Heart left ventricle (tissue), 16 donors: ENCODE measurements at places on chromosomes 4 and X. TPM values are rescaled to one million over a fixed set of nuclear protein-coding genes. Genes with fewer than 3 reads are reported as not detected.

GRCh38 chr4:119227690-119228089 is 15.2 kb downstream of the USP53 start:
- H3K27ac ChIP-seq = no peak overlapping the region
- no peak for DNase-seq
- no peaks in the 10 kb centered on the region for H3K4me1 ChIP-seq
- H3K27me3 ChIP-seq = no peaks in the 10 kb centered on the region

GRCh38 chr4:89829470-89830138 is 7.4 kb downstream of the SNCA start:
- no peaks in the 10 kb centered on the region for H3K36me3 ChIP-seq
- H3K27ac ChIP-seq = no peak overlapping the region
- H3K27me3 ChIP-seq = no peaks in the 10 kb centered on the region
- no peaks in the 10 kb centered on the region for H3K4me1 ChIP-seq
- H3K4me3 ChIP-seq = no peak overlapping the region
- DNase-seq = peak; percentile 32

DNA sequence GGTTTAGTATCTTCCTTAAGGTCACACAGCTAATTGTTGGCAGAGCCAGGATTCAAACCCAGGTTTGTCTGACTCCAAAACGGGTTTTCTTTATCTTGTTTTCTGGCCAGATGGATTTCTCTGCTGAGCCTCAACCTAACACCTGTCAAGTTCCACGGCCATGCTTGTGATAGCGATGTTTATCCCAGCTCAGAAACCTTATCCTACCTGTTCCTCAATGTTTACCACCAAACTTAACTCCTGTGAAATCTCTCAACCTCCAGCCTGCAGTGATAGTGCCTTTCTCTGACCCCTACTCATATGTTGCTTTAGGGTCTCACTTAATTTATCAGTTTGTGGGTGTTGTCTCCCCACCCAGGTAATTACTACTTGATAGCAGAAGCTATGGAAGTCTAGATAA is 246.0 kb downstream of the DCTD start:
- no peaks in the 10 kb centered on the region for H3K27me3 ChIP-seq
- no peaks in the 10 kb centered on the region for H3K36me3 ChIP-seq
- no peak overlapping the region for H3K27ac ChIP-seq
- no peak overlapping the region for H3K4me3 ChIP-seq
- no peaks in the 10 kb centered on the region for H3K4me1 ChIP-seq

DNA sequence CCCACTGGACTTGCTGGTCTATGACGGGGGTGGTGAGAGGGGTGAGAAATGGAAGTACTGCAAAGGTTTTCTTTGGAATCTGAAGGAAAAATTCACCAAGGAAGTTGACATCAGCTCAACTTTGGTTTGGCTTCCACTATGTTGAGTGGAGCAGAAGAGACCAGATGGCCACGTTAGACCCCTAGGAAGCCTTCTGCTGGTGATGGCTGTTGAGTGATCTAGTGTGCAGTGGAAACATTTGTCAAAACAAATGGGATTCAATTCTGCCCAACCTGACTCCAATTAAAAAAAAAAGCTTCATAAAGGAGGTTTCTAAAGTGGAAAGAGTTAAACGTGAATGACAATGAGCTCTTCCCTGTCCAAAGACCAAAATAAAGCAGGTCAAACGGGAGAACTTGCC is 25.7 kb downstream of the SEL1L3 start:
- no peak for DNase-seq
- H3K4me3 ChIP-seq = no peak overlapping the region
- H3K27ac ChIP-seq = no peak overlapping the region

DNA sequence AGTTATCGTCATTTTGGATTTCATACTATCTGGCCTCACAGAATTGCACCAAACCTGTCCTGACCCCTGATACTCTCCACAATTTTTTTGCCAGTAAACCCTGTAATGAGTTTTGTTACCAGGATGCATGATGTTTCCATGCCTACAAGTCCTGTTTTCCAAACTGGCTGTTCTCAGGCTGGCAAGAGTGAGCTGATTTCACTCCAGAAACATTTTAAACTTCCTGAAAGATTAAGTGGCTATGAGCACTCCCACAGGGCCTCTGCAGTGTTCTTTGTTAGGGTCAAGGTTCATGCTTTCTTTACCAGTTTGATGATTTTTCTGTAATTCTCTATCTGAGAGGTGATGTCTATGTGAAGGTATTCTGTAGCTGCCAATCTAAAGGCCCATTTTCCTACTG is 31.7 kb upstream of the PDLIM3 start:
- DNase-seq = peak; percentile 57
- peak overlapping the region; percentile 7 for H3K4me3 ChIP-seq
- H3K36me3 ChIP-seq = no peaks in the 10 kb centered on the region
- peak overlapping the region; percentile 97 for H3K27ac ChIP-seq
- no peaks in the 10 kb centered on the region for H3K27me3 ChIP-seq

DNA sequence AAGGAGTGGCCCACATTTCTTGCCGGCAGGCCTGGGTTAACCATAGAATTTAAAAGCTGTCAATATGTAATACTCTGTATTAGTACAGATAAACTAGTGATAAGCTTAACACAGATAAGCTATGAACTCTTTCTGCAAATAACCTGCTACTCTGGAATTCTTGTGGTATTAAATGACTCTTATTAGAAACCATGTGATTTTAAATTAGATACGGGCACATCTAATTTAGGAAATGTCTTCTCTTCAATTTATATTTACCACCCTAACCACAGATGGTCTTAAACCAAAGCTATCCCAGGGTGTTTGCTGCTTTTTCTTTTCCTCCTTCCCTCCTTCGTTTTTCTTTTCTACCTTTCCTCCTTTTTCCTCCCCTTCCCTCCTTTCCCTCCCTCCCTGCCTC is 4.9 kb downstream of the GNRHR start:
- H3K27ac ChIP-seq = no peak overlapping the region
- H3K36me3 ChIP-seq = no peaks in the 10 kb centered on the region
- H3K27me3 ChIP-seq = no peaks in the 10 kb centered on the region
- no peak for DNase-seq

- no peak within 1 kb of the TSS for H3K27ac ChIP-seq
- H3K27me3 ChIP-seq = no peaks in the 10 kb centered on the region
- H3K4me3 ChIP-seq = peak within 1 kb of the TSS; percentile 49
- peak; percentile 83 for DNase-seq
- H3K4me1 ChIP-seq = no peaks in the 10 kb centered on the region
- no peaks in the 10 kb centered on the region for H3K36me3 ChIP-seq
Observed at GRCh38 chrX:47619486-47620302, at the start of gene SYN1. TSS of gene SYN1 (minus strand) at chrX:47619857. CDS start at chrX:47619728, 129 bp downstream.

The MAD2L1 gene
- 0.75 TPM for total RNA-seq

GRCh38 chr4:16573739-16574138 is 324.7 kb downstream of the LDB2 start:
- H3K27ac ChIP-seq = no peak overlapping the region
- no peak overlapping the region for H3K4me3 ChIP-seq
- no peaks in the 10 kb centered on the region for H3K36me3 ChIP-seq
- H3K27me3 ChIP-seq = no peaks in the 10 kb centered on the region
- peak; percentile 45 for DNase-seq

The SPON2 gene
- total RNA-seq = 26.6 TPM

DNA sequence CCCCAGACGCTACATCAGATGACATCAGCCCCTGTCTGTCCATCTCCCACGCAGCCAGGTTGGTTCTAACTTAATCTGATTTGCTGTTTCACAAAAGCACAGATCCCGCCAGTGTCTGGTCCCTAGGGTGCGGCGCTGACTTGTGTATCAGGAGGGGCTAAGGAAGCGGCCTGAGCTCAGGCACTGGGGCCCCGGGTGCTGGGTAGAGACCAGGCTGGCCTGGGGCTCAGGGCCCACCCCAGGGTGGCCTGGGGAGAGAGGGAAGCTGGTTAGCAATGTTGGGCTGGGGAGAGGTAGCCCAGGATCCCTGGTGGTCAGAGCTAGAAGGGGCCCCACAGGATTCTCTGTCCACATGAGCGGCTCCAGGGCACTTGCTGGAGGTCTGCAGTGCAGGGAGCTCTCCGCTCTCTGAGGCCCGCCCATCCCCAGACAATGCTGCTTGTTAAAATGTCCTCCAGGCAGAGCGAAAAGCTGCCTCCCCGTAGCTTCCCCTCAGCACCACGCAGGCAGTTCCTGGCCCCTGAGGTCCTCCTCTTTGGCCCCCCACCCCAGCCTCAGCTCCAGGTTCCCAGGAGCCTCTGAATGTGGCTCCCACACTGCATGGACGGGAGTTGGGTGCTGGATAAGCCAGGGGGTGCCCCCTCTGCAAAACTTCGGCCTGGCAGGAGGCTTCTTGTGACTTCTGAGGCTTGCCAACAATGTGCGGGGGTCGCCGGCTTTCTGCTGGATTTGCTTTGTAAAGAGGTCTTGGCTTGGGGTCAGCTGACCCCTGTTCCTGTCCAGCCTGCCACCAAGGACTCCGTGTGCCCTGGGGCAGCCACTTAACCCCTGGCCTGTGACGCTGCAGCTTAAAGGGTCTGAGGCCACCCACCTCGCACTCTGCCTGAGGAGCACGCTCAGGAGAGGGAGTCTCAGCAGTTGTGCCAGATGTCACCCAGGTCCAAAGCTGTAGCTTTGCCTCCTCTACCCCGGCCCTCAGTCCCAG is 112.9 kb downstream of the CPZ start:
- H3K36me3 ChIP-seq = no peaks in the 10 kb centered on the region
- H3K4me3 ChIP-seq = no peak overlapping the region
- peaks cover 50% of the 10 kb centered on the region for H3K27me3 ChIP-seq
- no peaks in the 10 kb centered on the region for H3K4me1 ChIP-seq

The CNKSR2 gene
- 2.7 TPM for total RNA-seq

DNA sequence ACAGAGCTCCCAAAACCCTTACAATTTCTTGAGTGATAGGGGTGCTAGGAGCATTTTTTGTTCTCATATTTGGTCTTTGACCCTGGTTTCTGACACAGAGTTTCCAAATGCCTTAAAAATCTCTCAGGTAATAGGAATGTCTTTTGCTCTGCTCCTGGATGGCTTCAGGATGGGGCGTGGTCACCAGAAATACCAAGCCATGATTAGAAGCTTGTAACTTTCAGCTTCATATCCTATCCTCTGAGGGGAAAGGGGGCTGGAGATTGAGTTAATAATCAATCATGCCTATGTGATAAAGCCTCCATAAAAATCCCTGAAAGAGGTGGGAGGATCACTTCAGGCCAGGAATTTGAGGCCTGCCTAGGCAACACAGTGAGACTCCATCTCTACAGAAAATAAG is 34.6 kb upstream of the IL9R start:
- no peak overlapping the region for H3K4me3 ChIP-seq
- H3K27me3 ChIP-seq = no peaks in the 10 kb centered on the region
- H3K27ac ChIP-seq = no peak overlapping the region

The RHOXF2 gene
- total RNA-seq = not detected

DNA sequence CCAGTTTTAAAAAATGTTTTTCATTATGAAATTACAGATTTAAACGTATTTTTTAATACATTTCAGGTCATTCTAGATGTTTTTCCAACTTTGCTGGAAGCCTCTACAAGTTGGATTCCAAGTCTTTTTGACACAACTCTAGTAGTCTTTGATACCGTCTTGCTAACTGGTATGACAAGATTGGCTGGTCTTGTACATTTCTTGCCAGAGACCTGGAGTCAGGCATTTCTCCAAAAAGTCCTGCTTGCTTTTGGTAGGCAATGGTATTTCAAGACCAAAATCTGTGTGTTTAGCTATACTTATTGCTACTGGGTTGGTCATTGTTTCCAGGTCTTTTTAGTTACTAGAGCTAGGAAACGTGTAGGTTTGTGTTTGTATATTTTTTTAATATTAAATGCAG is 64.6 kb downstream of the SLAIN2 start:
- H3K4me3 ChIP-seq = no peak overlapping the region
- DNase-seq = no peak
- H3K27me3 ChIP-seq = no peaks in the 10 kb centered on the region

DNA sequence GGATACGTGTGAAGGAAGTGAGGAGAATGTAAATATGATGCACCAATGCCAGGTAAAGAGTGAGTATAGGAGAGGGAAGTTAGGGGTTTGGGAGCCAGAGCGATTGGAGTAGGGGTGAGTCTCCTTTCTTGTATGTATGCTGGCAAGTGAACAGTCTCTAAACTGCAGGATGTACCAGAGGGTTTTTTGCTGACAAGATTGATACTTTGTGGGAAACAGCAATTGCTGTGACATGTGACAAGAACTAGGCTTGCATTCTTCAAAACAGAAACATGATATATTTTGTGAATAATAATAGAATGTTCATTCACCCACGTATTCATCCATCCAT is 706 bp downstream of the CHIC1 start:
- no peaks in the 10 kb centered on the region for H3K4me1 ChIP-seq
- no peaks in the 10 kb centered on the region for H3K27me3 ChIP-seq
- H3K4me3 ChIP-seq = peak overlapping the region; percentile 37
- peak overlapping the region; percentile 74 for H3K27ac ChIP-seq
- no peaks in the 10 kb centered on the region for H3K36me3 ChIP-seq
- no peak for DNase-seq

GRCh38 chr4:98470366-98470765 is 188.0 kb downstream of the TSPAN5 start:
- H3K4me3 ChIP-seq = no peak overlapping the region
- DNase-seq = no peak
- peaks cover 16% of the 10 kb centered on the region for H3K4me1 ChIP-seq
- H3K27me3 ChIP-seq = no peaks in the 10 kb centered on the region
- H3K27ac ChIP-seq = no peak overlapping the region

The NMU gene
- total RNA-seq = not detected

GRCh38 chr4:89681219-89681618 is 155.7 kb downstream of the SNCA start:
- H3K27ac ChIP-seq = no peak overlapping the region
- H3K4me3 ChIP-seq = no peak overlapping the region
- no peaks in the 10 kb centered on the region for H3K27me3 ChIP-seq
- DNase-seq = no peak
- H3K4me1 ChIP-seq = no peaks in the 10 kb centered on the region

DNA sequence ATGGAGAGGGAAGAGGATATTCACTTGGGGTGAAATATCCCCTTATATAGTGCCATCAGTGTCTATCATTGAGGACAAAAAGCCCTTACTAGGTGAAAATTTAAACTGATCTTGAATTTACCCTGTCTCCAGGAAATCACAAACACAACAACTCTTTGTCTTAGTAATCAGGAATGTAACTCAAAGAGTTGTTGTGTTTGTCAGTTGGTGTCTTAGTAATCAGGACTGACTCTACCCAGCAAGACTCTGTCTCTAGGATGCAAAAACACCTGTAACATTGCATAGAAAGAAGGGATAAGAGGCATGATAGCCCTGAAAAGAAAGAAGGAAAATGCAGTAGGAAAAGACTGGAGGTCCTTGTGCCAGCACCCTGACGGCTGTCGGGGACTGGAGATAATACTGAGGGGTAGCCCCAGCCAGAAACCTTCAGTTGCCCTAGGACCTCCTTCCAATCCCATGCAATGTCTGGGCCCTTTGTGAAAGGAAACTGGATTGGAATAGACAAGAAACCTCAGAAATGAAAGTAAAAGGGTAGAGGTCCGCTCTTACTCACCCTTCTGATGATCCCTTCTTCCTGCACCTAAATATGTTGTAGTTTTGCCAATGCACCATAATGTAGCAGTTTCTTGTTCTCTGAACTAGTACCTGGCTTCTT is 45.3 kb downstream of the HMGB2 start:
- H3K27ac ChIP-seq = no peak overlapping the region
- H3K4me3 ChIP-seq = no peak overlapping the region
- DNase-seq = no peak
- H3K27me3 ChIP-seq = no peaks in the 10 kb centered on the region

- no peaks in the 10 kb centered on the region for H3K4me1 ChIP-seq
- no peak for DNase-seq
- H3K27ac ChIP-seq = no peak overlapping the region
- no peaks in the 10 kb centered on the region for H3K27me3 ChIP-seq
- no peak overlapping the region for H3K4me3 ChIP-seq
Observed at GRCh38 chr4:113248320-113248719, 198.9 kb downstream of the ANK2 start.
